Effector memory CD8-positive, alpha-beta T cell (primary cell): ENCODE measurements at places on chromosomes 7 and 10.

DNA sequence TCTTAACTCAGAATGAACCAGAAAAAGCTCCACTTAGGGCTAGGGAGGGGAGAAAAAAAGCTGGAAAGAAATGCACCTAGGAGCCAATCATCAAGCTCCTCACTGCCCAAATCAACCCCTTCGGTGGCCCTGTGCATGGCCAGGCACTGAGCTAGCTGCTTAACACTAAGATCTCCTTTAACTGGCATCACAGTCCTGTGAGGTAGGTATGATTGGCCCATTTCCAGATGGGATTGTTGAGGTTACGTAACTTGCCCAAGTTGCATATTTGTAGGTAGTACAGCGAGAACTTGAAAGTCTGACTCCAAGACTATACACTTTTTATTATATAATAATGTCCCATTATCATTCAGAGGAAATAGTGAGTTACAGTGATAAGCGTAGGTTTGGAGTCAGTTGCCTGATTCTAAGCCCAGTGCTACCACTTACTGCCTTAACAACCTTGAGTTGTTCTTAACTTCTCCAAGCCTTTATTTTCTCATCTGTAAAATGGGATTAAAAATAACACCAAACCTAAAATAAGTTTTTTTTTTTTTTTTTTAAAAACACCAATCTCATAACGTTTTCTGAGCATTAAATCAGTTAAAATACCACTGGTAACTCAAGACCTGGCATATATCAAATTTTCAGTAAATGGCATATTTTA is 37.2 kb upstream of the ACSL5 start:
- no peak for DNase-seq

DNA sequence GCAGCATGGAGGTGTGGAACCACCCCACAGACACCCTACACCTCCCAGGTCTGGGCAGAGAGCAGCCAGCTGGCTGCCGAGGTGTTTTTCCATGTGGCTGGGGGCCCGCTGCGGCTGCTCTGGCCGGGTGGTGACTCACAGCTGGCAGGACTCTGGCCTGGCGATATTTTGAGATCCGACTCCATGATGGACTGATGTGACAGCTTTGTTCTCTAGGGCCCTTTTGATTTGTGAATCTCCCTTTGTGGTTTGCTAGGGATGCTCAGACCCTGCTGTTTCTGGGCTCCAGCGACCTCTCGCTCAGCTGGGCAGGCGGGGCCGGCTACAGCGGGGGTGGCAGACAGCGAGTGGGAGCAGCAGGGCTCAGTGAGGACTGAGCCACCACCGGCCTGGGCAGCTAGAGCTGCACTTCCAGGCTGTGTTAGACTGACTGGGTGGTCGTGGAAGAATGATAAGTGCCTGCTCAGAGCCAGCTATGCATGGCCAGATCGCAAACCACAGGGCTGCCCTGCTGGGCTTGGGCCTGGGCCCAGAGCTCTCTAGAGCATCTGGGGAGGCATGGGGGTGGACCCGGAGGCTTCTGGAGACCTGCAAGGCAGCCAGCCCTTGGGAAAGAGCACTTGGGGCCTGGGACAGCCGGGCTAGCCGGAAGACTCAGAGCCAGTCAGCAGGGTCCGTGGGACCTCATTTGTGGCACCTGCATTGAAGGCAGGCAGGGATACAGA is 46.2 kb upstream of the GDF10 start:
- DNase-seq: no peak

DNA sequence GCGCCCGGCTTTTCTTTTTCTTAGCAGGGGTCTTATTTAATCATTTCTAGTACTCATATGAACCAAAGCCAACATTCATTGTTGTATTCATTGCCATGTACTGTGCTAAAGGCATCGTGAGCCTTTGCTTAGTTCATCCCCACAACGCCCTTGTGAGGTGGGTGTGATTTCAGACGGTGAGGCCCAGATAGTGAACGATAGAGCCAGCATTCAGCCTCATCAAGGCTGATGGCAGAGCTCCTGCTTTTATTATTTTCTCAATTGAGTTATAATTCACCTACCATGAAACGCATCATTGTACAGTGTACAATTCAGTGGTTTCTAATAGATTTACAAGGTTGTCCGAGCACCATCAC is 50.1 kb downstream of the HK1 start:
- no peak for DNase-seq

- no peak for DNase-seq
These were observed 4.5 kb downstream of the KCNK18 start for GRCh38 chr10:117201826-117202225.

DNA sequence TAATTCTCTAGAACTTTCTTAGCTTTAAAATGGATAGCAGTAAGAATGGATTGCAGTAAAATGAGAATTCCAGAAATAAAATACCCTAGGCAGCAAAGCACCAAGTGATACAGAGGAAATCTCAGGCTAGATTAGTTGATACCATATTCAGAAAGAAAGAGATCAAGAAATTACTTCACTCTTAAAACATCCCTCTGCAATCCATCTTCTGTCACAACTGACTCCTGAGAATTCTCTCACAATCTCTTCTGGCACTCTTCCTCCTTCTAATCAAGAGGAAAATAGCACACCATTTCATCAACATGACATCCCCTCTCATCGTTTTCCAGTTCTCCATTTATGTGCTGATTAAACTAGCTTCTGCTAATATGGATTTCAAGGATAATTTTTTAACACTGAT is 42.2 kb upstream of the LAMB1 start:
- no peak for DNase-seq

GRCh38 chr10:110387983-110388686 is 83.4 kb upstream of the SMNDC1 start:
- DNase-seq: peak; percentile 14

GRCh38 chr10:82814635-82815034 is 939.6 kb downstream of the NRG3 start:
- DNase-seq: no peak

DNA sequence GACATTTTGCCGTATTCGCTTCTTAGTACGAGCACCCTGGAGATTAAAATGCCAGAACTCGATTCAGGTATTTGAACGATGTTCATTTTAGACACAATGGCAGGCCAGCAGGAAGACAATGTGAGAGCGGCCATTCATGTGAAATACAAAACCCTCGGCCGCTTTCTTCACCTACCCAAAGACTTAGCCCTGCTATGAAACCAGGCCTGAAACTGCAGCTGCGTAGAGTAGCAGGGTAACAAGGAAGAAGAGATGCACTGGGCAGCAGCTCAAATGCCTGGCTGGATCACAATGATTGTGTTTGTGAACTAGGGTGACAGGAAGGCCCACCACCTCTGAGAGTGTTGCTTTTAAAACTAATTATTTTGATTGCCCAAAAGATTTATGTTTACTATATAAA is 234.8 kb downstream of the TRIL start:
- no peak for DNase-seq

DNA sequence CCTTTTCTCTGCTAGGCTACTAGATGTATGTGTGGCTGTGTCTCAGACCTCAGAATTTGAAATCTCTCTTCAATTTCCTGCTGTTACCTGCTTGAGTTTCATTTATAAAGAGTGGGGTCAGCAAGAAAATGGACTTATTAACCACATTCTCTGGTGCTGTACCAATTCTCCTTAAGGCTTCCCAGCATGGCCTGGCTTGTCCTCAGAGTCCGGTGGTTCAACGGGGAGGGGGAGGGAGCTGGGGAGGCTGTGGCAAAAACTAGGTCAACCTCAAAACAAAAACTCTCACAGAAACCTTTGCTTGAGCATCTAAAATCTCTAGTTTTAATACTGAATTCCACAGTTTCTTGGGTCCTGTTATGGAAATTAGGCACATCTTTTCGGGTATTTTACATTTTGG is 389.1 kb upstream of the COBL start:
- DNase-seq: no peak

DNA sequence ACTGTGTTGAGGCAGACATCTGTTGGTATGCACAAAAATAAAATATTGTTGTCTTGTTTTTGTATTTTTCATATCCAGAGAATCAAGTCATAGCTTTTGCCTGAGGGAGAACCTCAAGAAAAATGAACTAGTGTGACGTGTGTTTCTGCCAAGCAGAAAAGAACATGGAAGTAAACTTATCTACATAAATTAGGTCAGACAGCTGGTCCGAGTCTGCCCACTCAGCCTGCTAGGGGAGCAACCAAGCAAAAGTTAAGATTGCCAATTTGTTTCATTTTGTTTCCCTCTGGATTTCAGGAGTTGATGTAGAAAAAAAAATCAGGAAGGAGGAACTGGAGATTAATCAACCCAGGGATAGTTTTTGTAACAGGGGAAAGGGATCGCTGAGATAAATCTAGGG is 572.4 kb upstream of the LRRTM3 start:
- DNase-seq: no peak

DNA sequence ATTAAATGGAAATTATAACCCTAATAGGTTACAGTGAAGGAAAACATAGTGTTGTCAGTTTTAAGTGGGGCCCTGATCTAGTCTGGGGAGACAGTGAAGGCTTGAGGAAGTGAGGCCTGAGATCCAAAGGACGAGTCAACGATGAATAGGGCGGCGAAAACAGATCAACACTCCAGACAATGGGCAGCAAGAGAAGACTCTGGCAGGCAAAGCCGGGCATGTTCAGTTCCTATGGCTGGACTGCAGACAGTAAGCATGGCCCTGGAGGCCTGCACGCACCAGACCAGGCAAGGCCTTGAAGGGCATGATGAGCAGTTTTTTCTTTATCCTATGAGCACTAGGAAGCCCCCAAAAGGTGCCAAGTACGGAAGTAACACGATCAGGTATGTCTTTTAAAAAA is 127.8 kb downstream of the RNF216 start:
- no peak for DNase-seq

DNA sequence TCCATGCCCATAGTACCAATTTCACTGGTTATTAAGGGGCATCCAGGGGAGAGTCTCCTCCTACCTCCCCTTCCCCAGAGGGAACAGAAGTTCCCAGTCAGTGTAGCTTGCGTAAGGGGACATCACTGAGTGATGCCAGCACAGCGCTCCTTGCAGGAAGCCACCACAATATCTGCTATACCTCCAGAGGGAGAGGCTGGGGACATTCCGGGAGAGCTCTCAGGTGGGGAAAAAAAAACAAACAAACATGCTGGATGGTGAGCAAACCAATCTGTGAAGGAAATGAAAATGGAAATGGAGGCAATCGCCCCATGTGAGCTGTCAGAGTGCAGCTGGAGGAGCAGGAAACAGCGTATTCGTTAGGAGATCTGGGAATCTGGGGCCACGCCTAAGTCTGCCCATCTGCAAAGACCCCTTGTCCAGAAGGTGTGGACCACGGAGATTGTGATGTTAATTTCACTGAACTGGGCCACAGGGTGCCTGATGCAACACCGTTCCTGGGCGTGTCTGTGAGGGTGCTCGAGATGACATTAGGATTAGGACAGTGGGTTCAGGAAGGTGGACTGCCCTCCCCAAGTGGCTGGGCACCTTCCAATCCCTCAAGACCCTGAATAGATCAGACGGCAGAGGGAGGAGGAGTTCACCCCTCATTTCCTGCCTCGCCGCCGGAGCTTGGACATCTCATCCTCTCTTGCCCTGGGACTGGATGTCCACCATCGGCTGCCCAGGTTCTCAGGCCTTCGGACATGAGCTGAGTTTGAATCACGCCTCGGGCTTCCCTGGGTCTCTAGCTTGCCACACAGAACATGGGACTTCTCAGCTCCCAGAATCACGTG is 30.5 kb downstream of the GNA12 start:
- no peak for DNase-seq

- DNase-seq: no peak
These were observed 197.7 kb upstream of the POT1 start for GRCh38 chr7:125127304-125127703.

DNA sequence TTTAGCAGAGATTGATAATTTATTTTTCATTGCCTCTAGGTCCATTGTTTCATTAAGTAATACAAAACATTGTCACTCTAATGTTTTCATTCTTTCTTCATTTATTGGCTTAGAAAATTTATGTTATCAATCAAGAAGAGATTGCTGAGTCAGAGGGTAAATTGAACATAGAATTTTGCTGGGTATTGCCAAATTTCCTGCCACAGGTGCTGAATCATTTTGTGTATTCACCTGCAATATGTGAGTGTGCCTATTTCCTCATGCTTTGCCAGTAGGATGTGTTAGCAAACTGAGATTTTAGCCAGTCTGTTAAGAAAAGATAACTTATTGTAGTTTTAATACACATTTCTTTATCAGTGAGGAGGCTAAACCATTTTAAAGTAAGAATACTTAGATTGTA is 38.0 kb downstream of the MARCHF5 start:
- DNase-seq: no peak
